ENCODE measurements at places on chromosomes 12 and 14.
A peak's percentile ranks its signal among the peaks of the same experiment; 100 is the strongest.

DNA sequence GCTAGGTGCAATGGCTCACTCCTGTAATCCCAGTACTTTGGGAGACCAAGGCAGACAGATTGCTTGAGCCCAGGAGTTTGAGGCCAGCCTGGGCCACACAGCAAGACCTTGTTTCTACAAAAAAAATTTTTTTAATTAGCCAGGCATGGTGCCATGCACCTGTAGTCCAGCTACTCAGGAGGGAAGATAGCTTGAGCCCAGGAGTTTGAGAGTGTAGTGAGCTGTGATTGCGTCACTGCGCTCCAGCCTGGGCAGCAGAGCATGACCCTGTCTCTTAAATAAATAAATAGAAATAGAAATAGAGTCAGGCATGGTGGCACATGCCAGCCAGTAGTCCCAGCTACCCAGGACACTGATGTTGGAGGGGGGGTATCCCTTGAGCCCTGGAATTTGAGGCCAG lies 36.7 kb upstream of the CLIP1 start:
- DNase-seq: no peak

DNA sequence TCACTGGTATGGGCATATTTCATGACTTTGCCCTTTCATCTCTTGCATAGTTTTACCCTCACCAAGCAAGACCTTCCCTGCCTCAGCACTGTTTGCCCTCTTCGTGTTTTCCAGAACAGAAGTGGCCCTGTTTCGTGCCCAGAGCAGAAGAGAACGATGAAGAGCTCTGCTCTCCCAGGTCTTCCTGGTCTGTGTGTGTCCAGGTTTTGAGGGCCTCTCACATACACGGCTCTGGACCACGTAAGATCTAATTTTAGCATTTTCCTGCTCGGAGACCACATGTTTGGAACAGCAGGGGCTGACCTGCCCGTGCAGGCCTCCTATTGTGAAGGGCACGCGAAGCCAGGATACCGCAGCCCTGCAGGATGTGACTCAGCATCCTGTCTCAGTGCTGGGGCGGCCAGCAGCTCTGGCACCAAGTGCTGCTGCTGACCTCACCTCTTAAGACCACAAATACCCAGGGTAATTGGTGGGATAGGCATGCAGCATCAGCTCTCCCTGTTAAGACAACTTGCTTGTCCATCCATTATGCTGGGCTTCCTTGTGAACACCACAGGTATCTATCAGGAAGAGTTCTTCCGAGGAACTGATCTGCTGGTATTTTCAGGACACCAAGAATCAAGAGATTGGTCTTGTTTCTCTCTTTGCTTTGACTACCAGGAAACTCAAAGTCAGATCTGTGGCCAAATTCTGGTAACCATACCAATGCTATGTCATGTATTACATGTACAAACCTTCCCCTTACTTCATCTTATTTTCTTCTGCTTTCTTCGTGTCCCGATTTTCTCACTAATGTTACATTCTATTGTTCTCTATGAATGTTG lies 19.0 kb downstream of the SSH1 start:
- peak; percentile 96 for DNase-seq

- DNase-seq: no peak
Observed at GRCh38 chr12:101038289-101038871, 171.7 kb downstream of the SLC5A8 start.

DNA sequence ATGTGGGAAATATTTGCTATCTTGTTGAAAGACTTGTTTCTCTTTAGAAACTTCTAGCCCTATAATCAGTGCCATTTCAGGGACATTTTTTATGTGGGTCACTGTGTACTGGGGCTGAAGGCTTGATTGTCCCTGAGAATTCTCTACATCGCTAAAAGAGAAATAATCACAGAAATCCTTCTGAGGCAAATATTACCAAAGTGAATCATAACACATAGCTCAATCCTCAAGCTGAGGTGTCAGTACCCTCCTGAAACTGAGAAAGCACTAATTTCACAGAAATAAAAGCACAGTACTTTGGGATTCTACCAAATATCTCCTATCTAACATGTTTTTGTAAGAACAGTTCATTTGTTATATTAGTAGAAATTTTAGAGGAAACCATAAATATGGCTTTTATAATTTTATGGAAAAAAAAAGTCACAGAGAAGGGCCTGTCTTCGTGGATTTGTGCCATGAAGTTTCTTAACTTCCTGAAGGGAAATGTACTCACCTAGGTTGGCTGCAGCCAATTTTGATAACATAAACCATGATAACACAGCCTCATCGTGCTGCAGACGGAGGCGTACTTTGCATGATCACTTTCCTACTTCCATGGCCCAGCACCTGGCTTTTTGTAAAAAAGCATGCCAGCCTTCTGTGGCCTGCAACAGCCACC lies 163.7 kb upstream of the HIF1A start:
- no peak for DNase-seq

DNA sequence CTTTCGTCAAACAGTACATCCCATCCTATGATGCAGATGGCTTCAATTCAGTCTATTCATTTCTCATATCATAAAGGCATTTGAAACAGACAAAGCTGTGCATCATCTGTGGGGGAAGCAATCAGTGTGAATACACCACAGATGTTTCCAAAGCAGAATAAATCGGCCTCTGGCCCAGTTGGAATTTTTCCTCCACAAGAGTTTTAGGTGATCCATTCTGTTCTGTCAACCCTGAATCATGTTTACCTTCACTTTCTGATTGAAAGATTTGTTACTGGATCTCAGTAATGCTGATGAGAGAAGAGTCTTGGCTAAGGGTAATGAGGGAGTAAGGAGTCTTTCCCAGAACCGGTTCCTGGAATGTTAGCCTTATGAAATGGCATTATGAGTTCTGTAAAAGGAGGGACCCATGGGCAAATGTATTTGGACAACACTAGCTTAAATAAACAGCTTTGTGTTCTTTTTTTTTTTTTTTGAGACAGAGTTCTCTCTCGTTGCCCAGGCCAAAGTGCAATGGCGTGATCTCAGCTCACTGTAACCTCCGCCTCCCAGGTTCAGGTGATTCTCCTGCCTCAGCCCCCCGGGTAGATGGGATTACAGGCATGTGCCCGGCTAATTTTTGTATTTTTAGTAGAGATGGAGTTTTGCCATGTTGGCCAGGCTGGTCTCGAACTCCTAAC lies 62.5 kb downstream of the TPH2 start:
- DNase-seq: no peak

DNA sequence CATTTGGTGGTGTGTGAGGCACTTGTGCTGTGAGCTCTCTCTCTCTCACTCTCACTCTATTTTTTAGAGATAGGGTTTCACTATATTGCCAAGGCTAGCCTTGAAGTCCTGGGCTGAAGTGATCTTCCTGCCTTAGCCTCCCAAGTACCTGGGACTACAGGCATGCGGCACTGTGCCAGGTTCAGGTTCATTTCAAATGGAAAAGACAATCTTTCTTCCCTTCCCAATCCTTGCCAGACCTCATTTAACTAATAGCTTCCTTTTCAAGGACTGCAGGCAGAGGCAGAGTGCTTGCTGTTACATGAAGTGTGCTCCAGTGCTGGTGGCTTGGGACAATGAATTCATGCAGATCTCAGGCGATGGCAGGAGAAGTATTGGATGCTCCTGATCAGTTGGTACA lies 73.2 kb upstream of the BICD1 start:
- no peak for DNase-seq

- DNase-seq: no peak
Observed at GRCh38 chr12:58871556-58871955, 48.7 kb downstream of the LRIG3 start.

GRCh38 chr12:126772171-126772864 lies 1494.7 kb upstream of the TMEM132C start:
- DNase-seq: peak; percentile 17

- no peak for DNase-seq
Observed at GRCh38 chr12:19144985-19145384, 15.5 kb downstream of the PLEKHA5 start.

GRCh38 chr14:101055776-101056374 lies 152.4 kb upstream of the RTL1 start:
- no peak for DNase-seq

DNA sequence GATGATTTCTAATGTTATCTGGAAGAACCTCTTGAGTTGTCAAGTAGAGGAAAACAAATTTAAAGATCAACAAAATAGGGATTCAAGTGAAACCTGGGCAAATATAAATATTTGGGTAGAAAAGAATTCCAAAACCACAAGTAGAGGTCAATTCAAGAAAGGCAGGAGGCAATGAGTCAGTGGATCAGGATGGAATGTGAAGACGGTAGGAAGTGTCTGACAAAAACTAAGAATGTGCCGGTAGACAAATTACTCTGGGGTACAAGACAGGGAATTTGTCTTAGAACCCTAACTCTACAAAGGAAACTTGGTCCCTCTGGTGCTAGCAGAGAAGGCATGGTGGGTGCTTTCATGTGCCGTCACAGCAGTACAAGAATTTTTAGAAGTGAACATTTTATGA lies 13.6 kb downstream of the ABCD2 start:
- peak; percentile 26 for DNase-seq

- DNase-seq: no peak
Observed at GRCh38 chr12:75658901-75659823, 147.8 kb upstream of the KRR1 start.

All from HS-27A (cell line).